NCI-H2081 treated with DMSO at 0.1 percent for 48 hours (cell line): ENCODE measurements at places on chromosomes 16 and 17.

DNA sequence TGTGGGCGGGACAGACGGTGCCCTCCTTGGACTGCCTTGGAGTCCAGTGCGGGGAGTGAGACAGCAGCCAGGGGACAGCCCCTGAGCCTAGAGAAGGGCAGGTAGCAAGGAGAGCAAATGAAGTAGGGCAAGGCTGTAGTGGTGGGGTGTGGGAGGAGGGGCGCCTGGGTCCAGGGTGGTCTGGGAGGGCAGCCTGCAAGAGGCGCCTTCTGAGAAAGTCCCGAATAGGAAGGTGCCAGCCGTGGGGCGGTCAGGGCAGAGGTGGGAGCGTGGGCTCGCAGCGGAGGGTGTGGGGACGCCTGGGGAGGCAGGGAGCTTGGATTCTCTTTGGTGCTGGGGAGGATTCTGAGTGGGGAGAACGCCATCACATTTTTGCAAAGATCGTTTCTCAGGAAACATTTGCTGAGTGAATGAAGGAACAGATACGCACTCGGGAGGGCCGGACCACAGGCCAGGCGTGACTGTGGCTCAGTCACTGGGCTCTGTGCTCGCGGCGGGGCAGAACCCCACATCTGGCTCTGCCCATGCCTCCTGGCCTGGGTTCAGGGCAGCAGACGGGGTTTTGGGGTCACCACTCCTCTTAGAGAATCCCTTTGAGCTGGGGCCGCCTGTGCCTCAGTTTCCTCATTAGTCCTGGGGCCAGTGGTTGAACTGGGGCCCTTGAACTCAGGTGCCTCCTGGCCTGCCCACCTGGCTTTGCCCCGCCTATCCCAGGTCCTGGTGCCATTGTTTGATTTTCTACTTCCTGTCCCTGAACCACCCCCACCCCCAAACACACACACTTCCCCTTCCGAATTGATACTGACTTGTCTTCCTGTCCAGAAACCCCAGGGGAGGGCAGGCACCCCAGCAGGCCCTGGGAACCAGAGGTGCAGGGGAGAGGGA, 4.2 kb downstream of the SNN start:
- DNase-seq = no peak

DNA sequence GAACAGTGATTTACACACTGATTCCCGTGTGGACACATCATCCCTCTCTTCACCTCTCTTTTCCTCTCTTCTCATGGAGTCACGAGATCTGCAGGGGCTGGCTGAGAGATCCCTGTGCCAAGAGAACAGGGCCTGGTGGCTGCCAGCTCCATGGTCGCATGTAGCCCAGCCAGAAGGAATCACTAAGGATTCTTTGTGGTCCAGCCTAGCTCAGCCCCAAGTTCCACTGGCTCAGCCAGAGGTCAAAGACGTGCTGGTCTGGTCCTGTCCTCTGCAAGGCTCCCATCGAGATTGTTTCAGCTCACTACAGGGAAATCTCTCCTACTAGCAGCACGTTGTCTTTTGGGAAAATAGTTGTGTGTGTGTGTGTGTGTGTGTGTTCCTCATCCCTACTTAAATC, 66.4 kb downstream of the NDEL1 start:
- DNase-seq = no peak

DNA sequence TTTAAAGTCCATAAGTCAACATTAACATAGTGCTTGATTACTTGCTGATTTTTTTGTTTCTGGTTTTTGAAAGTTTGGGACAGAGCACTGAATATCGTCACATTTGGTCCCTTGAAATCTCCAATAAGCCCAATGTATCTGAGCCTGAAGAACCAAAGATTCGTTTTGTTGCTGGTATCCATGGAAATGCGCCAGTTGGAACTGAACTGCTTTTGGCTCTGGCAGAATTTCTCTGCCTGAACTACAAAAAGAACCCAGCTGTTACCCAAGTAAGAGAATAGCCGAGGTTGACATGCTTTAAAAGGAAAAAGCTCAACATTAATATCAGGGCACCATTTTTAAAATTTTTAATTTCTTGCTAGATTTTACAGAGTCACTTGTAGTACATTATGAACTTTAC, 27.7 kb upstream of the GOSR1 start:
- DNase-seq = no peak

DNA sequence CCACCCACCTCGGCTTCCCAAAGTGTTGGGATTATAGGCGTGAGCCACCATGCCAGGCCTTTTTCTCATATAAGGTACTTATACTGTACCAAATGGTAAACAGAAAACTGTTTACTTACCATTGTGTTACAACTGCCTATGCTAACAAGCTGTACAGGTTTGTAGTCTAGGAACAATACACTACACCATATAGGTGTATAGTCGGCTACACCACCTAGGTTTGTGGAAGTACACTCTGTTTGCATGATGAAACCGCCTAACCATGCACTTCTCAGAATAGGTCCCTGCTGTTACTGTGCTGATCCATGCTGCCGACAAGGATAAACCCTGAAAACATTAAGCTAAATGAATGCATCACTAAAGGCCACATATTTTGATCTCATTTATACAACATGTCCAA, 18.9 kb downstream of the DNAJA2 start:
- DNase-seq = no peak

DNA sequence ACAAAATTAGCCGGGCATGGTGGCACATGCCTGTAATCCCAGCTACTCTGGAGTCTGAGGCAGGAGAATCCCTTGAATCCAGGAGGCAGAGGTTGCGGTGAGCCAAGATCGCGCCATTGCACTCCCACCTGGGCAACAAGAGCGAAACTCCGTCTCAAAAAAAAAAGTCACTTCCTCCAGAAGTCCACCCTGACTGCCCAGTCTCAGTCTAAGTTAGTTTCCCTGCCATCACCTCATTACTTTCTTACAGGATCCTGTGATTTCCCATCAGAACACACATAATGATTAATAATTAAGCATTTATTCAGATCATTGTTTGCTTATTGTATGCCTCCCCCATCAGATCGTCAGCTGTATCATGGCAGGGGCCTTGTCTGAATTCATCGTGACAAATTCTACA, 31.6 kb downstream of the ABCC3 start:
- DNase-seq = no peak

- DNase-seq = no peak
Observed at GRCh38 chr16:84995663-84996062, 15.7 kb downstream of the ZDHHC7 start.

DNA sequence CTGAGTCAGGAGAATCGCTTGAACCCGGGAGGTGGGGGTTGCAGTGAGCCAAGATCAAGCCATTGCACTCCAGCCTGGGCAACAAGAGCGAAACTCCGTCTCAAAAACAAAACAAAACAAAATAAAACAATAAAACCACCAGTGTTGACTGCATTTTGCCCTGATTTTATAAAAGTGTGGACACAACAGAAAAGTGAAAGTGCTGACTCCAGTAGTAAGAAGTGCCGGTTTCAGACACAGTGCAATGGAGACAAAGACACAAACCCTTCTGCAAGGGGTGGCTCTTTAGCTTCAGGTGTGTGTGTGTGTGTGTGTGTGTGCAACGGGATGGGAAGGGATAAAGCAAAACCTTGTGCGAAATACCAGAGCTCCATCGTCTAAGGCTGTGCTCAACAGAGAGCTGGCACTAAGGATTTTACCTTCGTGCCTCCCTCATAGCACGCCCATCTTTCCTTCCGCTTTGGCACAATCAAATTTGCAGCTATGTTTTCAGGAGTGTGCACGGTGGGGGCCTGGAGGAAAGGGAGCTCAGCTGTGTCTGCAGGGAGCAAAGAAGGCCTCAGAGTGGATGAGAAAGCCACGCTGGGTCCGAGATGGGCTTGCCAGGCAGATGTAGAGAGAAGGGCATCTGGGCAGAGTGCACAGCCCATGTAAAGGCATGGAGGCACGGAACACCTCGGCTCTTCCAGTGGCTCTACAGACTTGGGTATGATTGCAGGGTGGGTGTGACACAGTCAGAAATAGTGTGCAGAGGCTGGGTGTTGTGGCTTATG, 15.5 kb downstream of the MXRA7 start:
- no peak for DNase-seq

DNA sequence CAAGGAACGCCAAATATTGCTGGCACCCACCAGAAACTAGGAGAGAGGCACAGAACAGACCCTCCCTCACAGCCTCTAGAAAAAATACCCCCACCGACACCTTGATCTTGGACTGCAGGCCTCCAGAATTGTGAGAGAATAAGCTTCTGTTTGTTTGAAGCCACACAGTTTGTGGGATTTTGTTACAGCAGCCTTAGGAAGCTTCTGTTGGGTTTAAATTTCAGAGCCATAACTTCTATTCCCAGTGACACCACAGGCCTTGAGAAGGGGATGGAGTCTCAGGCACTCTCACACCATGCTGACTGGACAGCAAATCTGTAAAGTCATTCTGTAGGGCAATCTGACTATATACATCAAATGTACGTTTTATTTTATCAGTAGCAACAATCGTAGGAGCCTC, 38.6 kb downstream of the RNF112 start:
- no peak for DNase-seq

DNA sequence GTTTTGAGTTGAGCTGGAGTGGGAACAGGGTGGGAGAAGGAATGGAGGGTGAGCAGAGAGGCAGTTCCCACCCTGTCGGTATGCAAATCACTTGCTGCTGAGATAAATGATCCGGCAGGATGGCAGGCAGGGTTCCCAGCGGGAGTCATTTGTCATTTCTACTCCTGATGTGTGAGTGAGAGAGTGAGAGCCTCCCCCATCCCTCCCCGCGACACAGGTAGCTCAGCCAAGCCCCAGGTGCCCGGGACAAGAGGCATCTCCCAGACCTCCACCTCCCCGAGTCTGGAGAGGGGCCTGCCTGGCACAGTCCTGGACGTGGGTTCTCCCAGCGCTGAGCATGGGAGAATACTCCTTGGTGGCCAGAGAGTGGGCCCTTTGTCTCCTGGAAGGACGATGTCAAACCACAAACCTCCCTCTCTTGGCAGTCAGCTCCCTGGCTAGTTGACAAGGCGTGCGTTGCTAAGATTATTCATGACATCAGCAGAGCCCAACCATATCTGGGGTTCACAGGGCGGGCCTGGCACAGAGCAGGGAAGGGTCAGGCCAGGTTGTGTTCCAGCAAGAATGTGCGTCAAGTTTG, 33.7 kb upstream of the TNRC6C start:
- DNase-seq = no peak

DNA sequence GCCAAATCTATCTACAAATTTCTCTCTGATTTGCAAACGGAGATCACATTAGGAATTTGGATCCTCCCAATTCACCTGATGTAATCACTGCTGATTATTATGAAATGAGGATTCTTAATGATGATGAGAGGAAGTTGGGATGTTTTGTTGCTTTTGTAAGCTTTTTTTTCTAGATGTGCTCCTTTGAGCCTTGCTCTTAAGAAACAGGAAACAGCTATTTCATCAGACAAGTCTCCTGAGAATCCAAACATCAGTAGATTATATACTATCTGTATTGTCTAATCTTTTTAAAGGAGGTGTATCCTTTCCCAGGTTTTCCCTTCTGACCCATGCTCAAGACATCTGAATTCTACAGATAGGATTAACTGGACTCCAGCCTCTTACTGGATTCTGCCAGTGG, 73.3 kb downstream of the KIF2B start:
- DNase-seq = no peak

DNA sequence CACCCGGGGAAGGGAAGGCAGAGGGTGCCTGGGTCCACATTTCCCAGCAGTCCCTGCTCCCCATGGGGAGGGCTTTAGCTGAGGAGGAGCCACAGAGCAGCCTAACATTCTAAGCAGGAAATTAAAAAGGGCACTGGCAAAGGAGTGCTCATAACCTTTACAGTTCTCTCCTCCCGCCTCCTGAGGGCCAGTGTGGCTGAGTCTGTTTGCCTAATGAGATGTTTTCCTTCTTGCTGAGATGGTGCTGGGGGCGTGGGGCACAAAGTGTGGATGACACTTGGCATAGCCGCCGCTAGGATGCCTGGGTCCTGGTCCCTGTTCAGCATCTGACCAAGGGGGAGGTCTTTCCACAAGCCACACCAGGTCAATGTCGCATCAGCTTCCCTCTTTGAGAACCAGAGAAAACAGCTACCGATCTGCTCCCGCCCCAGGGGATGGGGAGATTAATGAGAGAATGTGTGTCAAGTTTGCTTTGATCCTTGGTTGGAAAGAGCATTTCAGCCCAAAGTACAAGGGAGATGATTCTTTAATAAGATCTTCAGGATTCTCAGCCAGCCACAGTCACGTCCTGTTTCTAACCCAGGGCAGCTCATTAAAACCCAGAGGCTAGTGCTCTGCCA, 5.8 kb downstream of the KIF18B start:
- DNase-seq = no peak

GRCh38 chr16:87723226-87723623, 42.6 kb downstream of the KLHDC4 start:
- peak; percentile 62 for DNase-seq

- DNase-seq = no peak
Observed at GRCh38 chr16:74079232-74079586, 217.4 kb upstream of the PSMD7 start.

- no peak for DNase-seq
Observed at GRCh38 chr16:49121636-49122035, 160.0 kb downstream of the CBLN1 start.

DNA sequence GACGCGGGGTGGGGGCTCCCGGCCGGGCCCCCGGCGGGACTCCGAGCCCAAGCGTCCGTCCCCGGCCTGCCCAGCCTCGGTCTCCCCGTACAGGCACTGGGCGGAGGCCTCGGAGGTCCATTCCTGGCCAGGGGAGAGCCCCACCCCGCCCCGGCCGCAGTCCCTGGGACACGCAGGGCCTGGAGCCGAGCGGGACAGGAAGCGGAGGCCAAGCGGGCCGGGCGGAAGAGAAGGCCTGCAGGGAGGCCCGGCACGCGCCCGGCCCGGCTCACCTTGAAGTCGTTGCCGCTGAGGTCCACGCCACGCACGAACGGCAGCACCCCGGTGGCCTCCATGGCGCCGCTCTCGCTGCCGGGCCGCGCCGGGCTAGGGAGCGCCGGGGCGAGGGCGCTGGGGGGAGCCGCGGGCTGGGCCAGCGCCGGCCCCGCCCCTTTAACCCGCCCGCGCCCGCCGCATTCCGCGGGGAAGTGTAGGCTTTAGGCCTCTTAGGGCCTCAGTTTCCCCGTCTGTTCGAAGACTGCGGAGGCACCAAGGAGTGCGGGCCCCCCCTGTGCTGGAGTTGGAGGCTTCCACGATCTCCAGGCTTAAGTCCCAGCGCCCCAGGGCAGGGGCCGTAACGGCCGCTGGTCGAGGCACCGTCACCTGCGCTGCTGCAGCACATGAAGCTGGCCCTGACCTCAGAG, at the start of gene FLII:
FLII (minus strand) TSS at position 383 of the 683 bp plus-strand sequence; CDS start at position 335, 48 bp downstream.
- DNase-seq = no peak

DNA sequence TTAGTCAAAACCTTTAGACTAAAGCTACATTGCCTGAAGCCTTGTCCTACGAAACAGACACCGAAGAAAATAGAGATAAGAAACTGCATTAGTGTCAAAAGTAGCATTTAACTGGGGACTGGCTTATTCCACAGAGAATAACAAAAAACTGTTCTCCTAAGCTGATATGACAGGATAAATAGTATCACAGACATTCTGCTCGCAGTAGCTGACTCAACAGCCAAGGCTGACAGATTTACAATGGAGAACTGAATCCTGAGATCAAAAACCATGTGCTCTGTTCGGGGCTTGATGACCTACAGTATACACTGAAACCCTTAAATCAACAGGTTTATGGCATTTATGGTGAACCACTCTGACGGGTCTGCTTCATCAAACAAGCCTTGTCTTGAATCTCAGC, 25.5 kb downstream of the ADAMTS18 start:
- DNase-seq = no peak
